ENCODE measurements at places on chromosomes 7 and 10.

DNA sequence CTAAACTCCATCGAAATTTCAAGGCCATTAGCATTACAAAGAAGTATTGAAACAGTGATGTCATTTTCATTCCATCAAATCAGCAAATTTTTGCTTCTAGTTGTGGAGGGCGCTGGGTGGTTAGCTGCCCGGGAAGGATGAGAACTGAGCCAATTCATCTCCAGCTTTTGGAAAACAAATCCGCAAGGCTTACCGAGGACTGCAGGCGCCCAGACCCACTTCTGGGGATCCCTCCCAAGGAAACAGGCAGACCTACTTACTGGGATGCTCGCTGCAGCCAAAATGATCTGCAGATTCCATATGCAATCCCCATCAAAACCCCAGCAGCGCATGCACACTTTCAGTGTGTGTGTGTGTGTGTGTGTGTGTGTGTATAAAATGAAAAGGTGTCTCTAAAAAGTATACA, 19.2 kb downstream of the TNRC18 start:
- no peak for DNase-seq

GRCh38 chr7:9241826-9242225, 808.4 kb downstream of the NXPH1 start:
- no peak for DNase-seq

GRCh38 chr7:6917258-6917657, 91.2 kb upstream of the CCZ1B start:
- no peak for DNase-seq

DNA sequence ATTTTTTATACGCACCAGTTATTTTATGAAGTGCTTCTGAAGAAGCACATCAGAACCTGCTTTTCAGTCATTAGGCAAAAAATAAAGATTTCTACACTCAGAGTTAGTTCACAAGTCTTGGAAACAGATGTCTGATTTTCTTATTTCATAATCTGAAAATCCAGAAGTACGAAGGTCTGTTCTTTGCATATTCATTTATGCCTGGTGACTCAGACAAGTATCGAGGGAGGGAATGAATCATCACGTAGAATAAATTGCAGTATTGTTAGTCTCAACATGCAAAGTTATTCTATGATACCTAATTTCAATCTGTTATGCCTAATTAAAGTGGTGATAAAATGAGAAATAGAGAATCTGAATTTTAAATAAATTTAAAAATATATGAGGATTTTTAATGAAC, 113.6 kb upstream of the SEM1 start:
- no peak for DNase-seq

- no peak for DNase-seq
These were observed 199.9 kb downstream of the CAMK1D start for GRCh38 chr10:12549297-12549696.

GRCh38 chr10:120103738-120104560, 211.4 kb downstream of the SEC23IP start:
- no peak for DNase-seq

DNA sequence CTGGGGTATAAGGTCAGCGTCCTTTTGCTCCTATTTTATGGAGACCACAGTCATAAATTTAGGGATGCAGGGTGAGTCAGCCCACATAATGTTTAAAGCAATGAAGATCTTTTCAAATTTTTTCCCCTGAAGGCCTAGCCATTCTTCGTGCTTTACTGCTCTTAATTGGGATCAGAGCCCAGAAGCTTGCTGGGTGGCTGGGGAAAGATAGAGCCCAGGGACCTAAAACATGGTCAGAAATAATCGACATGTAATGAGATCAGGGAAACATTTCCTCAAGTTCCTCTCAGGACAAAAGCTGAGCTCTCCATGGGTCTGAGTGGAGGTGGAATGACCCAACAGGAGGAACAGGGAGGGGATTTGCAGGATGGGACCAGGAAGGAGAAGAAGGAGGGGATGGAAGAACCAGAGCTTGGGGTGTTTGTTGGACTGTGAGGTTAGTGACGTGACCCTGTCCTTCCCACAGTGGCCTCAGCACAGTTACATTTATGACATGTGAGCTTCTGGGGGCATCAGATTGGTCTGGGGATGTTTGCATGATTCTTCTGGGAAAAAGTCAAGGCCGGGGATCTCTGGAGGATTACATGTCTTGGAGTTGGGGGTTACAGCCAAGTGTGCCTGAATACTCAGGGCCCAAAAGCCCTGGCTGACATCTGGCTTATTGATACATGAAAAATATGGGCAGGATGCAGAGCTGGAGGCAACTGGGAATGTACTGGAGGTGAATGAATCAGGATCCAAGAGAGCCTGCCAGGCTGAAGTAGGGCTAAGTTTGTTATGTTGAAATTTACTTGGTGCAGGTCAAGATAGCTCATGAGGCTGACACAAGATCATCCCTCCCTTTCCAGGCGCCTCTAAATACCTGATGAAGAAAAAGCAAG, 477.9 kb downstream of the RPS24 start:
- DNase-seq = no peak

All from stimulated activated CD8-positive, alpha-beta memory T cell treated with anti-CD3 and anti-CD28 coated beads, Interleukin-2, amount 100 ng/mL, for 1 hour (primary cell).